ENCODE measurements at places on chromosomes 2 and 18.

- DNase-seq = no peak
These were observed 148.8 kb downstream of the INO80D start for GRCh38 chr2:205937211-205937610.

DNA sequence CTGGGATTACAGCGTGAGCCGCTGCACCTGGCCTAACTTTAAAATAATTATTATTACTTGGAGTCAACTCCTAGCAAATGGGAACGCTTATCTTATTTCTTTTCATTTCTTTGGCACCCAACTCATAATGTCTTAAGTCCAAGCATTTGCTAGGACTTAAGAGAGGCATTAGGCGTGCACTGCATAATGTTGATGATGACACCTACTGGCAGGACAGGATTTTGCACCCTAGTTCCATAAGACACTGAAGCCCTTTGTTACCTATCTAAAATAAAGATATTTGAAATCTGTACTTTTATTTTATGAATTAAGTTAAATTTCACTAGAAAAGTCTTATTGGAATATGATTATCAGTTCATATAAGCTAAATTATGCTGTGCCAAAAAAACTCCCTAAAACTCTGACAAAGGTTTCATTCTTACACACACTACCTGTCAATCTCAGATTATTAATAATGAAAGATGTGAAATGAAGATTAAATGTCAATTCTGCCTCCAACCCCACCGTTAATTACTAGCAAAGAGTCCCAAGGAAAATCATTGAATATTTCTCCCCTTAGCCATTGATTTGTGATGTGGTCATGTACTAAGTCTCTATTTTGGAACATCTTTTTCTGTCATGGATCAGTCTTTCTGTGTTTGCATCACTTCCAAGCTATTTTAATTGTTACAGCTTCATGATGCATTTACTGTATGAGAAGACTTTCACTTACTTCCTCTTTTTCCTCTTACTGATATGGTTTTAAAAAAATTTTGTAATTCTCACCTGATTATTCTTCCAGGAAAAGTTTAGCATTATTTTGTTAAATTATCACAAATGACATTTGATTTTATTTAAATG is 12.7 kb upstream of the CDH2 start:
- DNase-seq = no peak

DNA sequence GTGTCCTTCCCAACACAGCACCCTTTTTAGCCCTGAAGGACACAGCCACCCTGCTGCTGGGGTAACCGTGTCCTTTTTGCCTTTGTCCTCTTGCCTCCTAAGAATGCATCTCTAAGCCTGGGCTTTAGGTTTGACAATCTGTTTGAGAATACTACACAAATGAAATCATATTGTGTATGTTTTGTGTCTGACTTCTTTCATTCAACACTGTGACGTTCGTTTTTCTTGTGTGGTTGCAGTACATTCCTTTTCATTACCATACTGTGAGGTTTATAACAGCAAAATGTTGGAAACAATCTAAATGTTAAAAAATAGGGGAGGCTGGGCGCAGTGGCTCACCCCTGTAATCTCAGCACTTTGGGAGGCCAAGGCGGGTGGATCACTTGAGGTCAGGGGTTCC is 11.2 kb downstream of the ASPRV1 start:
- DNase-seq = no peak

GRCh38 chr2:20181761-20182160 is 43.2 kb downstream of the SDC1 start:
- DNase-seq = no peak

DNA sequence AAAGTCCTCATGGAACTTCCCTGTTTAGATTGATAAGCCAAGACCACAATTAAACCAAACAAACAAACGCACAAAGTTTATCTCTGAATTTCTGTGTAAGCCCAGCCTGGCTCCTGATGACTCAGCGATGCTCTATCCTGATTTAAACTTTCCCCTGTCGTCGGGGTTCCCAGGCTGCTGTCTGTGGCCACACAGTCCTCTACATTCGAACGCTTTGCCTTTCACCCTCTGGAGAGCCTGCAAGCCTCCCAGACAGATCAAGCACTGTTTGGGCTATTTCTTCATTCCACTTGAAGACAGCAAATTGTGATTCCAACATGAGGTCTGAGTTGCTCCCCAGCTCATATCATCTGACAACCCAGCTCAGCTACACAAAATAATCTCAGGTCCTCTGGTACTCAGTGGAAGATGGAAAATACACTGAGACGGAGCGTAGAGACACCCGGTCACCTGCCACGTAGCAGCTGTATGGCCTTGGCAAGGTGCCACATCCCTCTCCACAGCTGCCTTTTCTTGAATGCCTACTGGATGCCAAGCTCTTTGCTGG is 51.2 kb downstream of the CYRIA start:
- no peak for DNase-seq

DNA sequence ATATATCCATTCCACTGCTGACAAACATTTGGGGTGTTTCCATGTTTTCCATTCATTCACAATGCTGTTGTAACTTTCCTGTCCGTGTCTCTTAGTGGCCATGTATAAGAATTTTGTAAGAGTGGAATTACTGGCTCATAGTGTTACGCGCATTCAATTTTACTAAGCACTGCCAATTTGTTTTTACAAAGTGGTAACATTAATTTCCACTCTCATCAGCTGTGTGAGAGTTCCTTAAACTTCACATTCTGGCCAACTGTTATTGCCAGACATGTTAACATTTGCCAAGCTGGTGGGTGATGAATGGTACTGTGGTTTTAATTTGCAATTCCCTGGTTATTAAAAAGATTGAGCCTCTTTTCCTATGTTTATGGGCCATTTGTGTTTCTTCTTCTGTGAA is 134.2 kb downstream of the DTNB start:
- no peak for DNase-seq

DNA sequence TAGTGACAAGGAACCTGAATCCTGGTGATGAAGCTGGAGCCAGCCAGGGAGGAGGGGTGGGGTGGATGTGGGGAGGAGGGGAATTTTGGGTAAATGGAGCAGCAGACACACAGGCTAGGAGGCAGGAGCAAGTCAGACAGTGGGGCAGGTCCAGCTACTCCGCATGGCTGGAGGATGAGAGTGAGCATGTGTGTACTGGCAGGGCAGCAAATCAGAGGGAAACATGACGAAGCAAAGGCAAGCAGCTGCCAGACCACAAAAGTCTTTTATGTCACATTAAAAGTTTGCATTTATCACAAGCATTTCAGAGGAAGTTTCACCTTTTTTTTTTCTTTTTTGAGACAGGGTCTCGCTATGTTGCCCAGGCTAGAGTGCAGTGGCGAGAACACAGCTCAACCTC is 11.9 kb upstream of the KIDINS220 start:
- no peak for DNase-seq

- no peak for DNase-seq
These were observed 70.4 kb upstream of the CDH19 start for GRCh38 chr18:66674286-66674685.

DNA sequence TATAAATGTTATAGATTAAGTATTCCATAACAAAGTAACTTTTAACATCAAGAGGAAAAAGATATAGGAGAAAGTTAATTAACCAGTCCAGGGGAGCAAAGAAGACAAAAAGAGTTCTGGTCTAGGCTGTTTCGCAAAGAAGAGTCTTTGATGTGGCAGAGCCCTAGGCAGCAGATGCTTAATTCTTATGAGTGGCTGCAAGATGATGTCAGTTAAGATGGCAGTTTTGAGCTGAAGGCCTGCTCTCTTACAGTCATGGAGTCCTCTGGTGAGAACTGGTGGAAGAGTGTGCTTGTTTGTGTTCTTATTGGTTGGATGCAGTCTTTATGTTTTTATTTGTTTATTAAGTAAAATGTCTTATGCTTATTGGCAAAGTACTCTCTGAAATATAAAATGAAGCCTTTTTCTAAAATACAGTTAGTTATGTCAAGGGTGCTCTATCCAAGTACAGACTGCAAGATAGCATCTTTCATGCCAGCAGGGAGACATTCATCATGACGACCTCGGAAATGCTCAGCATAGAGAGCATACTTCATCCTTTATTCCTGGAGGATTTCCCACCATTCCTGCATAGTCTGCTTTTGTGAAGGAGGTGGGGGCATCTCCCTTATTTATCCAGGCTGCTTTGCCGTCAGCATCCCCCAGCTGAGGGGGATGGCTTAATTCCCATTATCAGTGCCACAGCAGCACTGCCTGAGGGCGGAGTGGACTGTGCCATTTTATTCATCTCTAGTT is 38.9 kb upstream of the SERPINE2 start:
- no peak for DNase-seq

DNA sequence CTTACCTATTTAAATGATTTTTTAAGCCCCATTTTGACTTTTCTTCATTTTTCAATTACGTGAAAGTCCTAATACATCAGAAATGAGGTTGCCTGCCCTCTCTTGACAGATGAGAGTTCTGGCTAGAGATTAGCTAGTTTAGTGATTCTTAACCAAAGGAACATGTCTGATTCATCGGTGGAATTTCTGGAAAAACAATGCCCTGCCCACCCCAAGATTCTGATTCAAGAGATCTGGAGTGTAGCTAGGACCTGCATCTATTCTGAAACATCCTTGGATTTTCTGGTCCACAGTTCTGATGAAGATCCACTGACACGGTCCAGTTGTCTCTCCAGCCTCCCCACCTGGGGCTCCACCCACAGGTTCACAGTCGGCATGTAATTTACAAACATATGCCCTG is 111.2 kb downstream of the KLF7 start:
- no peak for DNase-seq

- DNase-seq = no peak
These were observed 83.7 kb downstream of the SDC1 start for GRCh38 chr2:20141056-20141762.

DNA sequence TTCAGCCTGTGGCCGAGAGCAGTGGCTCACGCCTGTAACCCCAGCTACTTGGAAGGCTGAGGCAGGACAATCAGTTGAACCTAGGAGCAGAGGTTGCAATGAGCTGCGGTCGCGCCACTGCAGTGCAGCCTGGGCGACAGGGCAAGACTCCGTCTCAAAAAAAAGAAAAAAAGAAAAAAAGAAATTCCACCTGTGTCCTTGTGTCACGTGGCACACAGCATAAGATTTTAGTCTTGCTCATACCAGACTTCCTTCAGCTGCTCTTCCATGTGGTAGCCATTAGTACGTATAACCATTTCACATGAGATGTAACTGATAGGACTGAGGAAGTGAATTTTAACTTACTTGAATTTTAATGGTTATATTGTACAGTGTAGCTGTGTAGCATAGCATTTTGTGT is 4.0 kb downstream of the NOP58 start:
- no peak for DNase-seq

DNA sequence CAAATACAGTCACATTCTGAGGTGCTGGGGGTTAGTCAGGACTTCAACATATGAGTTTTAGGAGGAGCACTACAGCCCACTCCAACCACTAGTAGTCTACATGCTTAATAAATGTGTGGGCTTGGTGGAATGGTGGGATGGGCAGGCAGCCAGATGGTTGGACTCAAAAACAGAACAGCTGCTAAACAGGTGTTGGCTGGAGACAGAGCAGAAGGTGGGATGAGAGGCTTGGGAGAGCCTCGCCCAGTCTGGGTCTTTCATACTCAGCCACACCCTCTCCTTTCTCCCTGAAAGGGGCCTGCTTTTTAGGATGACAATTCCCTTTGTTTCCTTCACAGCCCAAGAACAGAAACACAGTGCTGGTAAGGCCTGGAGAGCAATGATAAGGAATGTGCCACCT is 143.9 kb upstream of the KLHL29 start:
- DNase-seq = no peak

- DNase-seq = no peak
These were observed 1321.6 kb upstream of the ACVR2A start for GRCh38 chr2:146523196-146523595.

DNA sequence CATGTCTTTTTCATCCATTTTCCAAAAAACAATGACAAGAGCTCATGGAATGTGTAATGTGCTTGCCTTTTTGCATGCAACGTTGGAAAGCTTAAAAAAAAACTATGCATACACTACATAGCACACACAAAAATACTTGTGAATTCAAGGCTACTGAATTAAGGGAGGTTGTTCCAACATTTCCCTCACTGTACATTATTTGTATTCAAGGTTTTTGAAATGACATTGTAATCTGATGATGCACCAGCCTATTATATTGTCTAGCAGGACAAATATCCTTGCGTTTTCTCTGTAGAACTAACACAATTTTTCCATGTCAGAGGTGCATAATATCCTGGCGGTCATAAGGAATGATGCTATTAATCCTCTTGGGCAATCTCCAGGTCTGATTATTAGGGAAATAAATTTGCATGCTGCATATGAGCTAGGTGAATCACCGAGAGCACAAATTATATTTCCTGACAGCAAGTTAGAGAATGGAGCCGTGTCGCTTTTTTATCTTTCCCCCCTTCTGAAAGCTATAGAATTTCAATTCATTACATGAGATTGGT is 836.9 kb upstream of the FANCL start:
- DNase-seq = no peak

All from stimulated activated CD4-positive, alpha-beta T cell treated with anti-CD3 and anti-CD28 coated beads, Interleukin-1b, Interleukin-23, amount 100 ng/mL, for 4 hours (primary cell).